Left lung (tissue), 14 donors: ENCODE measurements at places on chromosomes 6 and 20.

GRCh38 chr6:105270511-105270910, 90.7 kb upstream of the POPDC3 start:
- no peak for DNase-seq

DNA sequence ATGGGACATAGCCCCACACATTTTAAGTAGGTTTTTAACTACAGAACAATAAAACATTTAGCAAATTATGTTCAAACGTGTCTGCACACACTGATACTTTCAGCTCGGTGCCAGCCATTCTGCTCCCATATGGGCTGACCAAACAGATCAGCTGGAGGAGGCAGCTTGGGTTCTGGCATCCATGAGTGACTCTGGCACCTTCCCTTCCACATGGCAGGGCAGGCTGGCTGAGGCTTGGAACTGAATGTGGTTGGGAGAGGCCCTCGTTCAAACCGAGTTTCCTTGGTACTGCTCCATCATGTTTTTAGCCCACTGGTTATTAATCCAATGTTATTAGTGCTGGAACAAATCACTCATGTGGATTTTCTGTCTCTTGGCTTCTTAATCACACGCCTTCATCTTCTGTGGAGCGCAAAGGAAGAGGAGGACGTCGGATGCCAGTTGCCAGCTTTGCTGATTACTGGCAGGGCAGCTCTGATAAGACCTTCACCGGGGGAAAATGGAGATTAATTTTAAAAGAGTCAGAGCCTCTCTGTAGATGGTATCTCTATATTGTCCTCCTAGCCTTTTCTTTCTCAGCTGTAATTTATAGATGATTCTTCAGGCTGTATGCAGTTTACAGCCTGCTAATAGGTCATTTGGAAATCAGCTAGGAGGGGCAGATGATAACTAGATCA, 93.1 kb upstream of the TIAM2 start:
- no peak for DNase-seq

GRCh38 chr20:38164069-38164468, 1.0 kb downstream of the TGM2 start:
- no peak for DNase-seq

- DNase-seq, result peak; percentile 71
Measured at GRCh38 chr6:7150381-7151064, 42.8 kb downstream of the RREB1 start.

- no peak for DNase-seq
Measured at GRCh38 chr6:164006459-164006858, 591.9 kb downstream of the QKI start.

- DNase-seq, result no peak
Measured at GRCh38 chr6:166277018-166277417, 31.2 kb downstream of the PRR18 start.

- no peak for DNase-seq
Measured at GRCh38 chr6:10099529-10100140, 315.2 kb downstream of the TFAP2A start.

DNA sequence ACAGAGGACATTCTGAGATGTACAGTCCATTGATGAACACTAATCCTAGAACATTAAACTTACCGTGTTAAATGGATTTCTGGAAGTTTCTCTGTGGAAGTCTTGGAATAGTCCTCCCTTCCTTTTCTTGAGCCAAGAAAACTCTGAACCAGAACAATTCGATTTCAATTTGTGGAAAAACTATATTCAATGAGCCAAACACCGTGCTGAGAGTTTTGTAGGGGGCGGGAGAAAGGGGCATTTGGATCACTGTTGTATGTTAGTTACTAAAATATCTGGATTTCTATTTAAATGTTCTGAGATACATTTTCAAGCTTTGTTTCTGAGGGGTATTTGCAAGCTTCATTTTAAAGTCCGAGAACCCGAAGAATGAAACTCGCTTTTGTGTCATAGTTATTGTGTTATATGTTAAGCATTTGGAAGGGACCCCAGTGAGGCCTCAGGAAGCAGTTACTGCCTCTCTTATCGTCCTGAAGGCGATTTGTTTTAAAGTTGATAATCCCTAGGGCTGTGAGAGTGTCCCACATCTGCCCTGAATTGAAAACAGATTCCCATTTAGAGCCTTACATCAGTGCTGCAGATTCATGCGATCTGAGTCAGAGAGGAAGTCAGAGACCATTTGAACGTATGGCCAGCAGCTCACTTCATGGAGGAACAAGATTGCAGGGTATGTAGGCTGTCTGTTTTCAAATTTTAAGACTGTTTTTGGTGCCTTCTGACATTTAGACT, 70.8 kb upstream of the SASH1 start:
- DNase-seq, result no peak

- no peak for DNase-seq
Measured at GRCh38 chr20:24965065-24965919, 16.2 kb downstream of the CST7 start.

DNA sequence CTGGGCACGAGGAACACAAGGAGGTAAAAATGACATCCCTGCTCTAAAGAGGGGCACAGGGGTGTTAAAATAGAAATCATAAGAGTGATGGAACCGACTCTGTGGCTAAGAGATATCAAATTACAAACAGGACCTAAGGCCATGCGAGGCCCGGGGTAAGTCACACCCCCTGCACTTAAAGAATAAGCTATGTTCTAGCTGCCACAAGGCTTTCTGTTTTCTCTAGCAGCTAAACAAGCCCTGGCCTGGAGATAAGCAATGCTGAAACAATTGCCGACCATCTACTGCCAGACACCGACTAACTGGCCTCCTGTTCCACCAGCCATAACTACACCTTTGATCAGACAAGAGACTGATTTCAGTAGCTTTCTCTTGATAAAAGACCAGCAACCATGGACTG, 32.4 kb downstream of the MDGA1 start:
- no peak for DNase-seq

DNA sequence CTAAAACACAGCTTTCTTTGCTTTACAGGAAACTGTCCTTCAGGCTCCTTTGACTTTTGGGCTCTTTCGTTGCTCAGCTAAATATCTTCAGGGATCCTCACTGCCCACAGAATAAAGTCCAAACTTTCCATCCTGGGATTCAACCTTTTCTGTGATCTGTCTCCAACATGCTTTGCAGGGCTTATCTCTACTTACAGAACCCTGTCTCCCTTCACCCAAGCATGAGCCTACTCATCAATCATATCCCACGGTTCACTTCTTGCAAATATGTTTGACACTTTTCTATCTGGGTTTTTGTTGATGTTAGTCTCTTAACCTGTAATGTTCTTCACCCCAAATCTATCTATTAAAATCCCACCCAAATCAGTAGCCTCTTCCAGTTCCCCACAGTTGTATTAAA, 327.3 kb upstream of the RNF24 start:
- DNase-seq, result no peak

DNA sequence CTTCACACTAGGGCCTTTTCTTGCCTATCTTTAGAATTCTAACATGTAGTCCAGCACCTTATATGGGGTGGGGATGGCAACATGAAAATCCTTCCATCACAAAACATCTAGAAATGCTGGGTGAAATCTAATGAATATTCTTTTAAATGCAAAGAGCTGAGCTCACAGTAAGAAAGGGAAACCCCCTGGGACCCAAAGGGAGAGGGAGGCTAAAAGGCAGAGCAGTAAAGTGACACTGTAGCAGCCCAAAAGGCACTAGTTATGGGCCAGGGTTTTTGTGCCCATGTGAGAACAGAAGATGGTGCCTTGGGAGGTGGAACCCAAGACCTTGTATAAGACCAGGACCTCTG, 66.7 kb downstream of the TRAM2 start:
- DNase-seq, result no peak

DNA sequence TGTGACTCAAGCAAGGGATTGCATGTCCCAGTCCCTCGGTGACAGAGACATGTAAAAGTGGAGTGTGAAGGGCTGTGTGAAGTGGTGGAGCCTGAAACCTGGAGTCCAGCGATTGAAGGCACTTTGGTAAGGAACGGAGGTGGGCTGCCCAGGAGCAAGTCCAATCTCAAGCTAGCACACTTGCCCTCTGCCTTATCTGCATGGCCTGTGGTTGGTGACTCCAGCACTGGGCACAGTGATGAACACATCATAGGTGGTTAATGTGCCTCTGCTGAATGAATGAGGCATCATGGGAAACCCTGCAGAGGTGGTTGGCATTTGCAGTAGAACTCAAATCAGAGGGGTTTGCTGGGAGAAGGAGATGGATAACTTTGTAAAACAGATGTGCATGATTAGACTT, 14.9 kb upstream of the ULBP3 start:
- no peak for DNase-seq

DNA sequence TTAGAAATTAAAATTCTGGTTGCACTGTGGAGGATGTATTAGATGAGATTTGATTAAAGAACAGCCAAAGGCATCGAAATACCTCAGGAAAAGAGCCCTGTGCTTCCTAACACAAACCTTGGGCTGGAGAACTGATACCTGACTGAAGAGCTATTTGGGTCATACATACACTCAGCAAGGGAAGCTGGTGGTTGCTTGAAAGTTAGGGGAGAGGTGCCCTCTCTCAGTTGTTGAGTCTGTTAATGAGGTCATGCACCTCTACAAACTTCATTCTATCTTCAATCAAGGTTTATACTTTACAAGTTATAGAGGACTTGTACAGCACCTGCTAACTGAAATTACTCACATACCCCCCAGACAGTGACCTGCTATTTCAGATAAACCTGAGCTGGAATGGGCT, 25.5 kb downstream of the FAM184A start:
- no peak for DNase-seq

- DNase-seq, result no peak
Measured at GRCh38 chr20:63599396-63600050, 25.5 kb upstream of the HELZ2 start.
